HFF-Myc (cell line): ENCODE measurements at places on chromosomes 12 and 14.

GRCh38 chr14:59318908-59319307 is 130.4 kb downstream of the DAAM1 start:
- DNase-seq, result no peak

GRCh38 chr12:6830286-6830890 is 2.2 kb downstream of the P3H3 start:
- DNase-seq, result no peak

- DNase-seq, result no peak
Measured at GRCh38 chr14:73824127-73824526, 27.5 kb upstream of the PTGR2 start.

GRCh38 chr14:56199982-56200577 is 81.9 kb downstream of the PELI2 start:
- no peak for DNase-seq

- no peak for DNase-seq
Measured at GRCh38 chr12:46372544-46373300, at the start of gene SLC38A2. SLC38A2 (minus strand) TSS chr12:46372773; CDS start chr12:46371293, 1,480 bp downstream.

DNA sequence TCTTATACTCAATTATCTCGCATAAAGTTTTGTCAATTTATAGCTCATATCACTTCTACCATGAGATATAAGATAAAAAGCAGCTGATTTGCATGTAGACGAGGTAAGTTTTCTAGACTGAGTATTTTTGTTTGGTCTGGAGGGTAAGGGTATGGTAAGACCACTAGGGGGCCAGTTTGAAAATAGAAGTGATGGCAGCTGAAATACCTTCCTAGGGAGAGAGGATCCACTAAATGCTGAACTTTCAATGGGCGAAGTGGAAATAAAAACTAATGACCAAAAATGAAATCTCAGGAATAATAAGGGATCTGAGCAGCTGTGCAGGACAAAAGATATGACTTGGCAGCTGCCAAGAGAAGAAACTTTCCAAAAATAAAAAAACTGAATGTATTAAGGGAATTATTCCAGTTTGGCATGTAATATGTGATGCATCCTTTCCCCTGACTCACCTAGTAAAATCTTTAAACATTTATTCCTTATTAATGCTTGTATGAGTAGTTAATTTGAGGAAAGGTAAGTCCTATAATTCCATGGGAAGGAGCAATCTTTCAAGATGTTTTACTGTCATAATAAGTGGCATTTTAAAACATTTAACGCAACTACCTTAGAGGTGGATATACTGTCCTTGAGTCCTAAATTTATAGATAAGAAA is 754.5 kb downstream of the C12orf50 start:
- DNase-seq, result no peak

DNA sequence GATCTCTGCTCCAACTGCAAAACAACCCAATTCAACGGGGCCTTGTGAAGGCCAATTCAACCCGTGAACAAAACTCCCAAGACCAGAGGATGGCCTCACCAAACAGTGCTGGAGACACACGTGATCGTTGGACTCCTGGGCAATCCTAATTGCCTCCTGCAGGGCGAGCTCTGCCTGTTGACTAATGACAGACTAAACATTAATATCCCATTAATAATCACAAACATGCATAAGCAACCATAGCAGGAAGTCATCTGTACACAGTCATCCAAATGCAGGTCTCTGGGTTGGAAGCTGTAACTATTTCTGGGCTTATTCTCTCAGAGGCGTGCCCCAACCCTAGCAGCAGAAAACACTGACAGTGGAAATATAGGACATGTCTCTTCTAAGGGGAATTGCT is 21.0 kb downstream of the ANAPC5 start:
- DNase-seq, result no peak

DNA sequence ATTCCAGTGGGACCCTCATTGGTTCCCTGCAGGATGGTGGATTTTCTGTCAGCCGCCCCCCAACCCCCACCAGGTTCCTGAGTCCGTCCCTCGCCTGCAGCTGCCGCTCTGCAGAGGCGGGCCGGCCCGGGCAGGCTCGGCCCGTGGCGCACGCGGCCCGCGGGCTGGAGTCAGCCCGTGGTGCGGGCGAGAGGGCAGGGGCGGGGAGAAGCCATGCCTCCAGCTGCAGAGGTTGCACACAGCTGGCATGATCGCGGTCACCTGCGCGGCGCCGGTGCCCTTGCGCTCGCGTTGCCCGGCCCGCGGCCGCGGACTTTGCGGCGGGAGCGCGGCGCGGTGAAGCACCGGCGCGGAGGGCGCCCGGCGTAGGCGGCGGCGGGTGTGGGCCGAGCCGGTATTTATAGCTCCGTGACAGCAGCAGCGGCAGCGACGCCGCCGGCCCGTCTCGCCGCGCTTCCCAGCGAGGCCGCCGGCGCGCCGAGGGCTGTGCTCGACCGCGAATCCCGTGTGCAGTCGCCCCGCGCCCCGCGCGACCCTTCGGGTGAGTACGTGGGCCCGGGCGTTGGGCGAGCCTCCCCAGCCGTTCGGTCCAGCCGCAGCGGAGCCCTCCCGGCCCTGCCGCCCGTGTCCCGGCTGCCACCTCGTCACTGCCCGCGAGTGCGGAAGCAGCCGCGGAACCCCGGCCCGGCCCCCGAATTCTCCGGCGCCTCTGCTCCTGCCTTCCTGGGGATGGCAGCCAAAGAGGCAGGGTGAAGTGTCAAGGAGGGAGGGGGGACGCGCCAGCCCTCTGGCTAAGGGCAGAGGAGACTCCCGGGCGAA is at the start of gene TMEM117:
TSS of gene TMEM117 (plus strand) at position 426 of the 819 bp plus-strand sequence.
- DNase-seq, result no peak

GRCh38 chr12:16063726-16064125 is 152.6 kb downstream of the DERA start:
- DNase-seq, result no peak

DNA sequence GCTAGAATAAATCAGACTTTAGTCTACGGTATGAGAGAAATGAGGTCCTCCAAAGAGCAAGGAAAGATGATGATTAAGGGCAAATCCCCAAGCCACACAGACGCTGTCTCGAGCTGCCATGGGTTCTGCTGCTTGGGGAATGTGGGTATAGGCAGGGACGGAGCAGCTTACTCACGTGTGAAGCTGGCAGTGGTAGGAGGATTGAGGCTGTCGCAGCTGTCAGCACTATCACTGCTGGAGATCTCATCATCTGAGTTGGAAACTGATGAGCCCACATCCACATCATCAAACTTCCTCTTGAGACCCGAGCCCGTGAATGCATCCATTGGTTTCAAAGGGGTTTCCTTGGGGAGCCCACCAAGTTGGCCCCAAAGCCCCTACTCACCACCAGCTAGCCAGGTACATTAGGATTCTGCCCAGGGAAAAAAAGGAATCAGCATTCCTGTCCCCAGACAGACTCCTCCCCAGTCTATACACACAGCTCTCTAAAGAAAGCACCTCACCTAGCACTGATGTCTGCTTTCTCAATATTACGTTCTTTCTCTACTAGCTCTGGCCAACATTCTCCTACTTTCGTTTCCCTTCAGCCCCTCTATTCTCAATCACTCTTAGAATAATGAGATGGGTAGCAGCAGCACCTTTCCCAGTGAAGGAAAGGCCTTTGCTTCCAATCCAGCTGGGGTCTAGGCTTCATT is 7.0 kb downstream of the CSRNP2 start:
- DNase-seq, result no peak

GRCh38 chr12:116610971-116611541 is 51.9 kb downstream of the MAP1LC3B2 start:
- DNase-seq, result no peak

DNA sequence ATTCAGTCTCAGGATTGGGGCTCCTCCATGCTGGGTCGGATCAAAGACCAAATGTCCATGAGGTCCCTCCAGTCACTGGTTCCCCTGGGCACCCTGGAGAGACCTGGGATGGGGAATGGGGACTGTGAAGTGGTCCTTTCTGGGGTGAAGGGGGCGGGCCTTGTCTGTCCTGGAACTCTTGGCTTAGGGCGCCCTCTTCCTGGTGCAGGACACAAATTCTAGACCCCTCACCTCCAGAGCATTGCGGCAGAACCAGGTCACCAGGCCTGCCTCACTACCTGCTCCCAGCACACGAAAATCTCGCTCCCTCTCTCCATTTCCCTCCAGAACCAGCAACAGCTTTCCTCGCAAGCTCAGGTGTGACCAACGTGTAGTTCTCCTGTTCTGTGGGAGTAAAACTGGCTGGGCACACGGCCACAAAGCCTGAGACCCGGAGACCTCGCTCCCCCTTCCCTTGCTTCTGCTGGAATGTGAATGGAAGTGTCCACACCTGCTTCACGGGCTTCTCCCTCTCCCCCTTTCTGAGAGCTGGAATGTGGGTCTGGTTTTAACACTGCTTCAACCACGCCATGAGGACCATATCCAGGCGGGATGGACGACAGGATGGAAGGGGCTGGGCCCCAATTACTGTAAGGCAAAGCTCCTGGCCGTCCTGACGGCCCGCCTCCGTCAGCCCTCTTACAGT is 112.7 kb downstream of the SCARB1 start:
- DNase-seq, result no peak
